ENCODE measurements at places on chromosomes 6 and 20. TPM values are rescaled to one million over a fixed set of nuclear protein-coding genes. Genes with fewer than 3 reads are reported as not detected.

The OXT gene
- total RNA-seq, result not detected

The TNF gene
- not detected for total RNA-seq

The DYNLT2 gene
- total RNA-seq, result not detected

The DDRGK1 gene
- 37.7 TPM for total RNA-seq

The RNF182 gene
- 0.41 TPM for total RNA-seq

The PDE10A gene
- total RNA-seq, result 55.2 TPM

The GDAP1L1 gene
- total RNA-seq, result 0.41 TPM

The CRISP3 gene
- 1.7 TPM for total RNA-seq

The LST1 gene
- not detected for total RNA-seq

The SMLR1 gene
- not detected for total RNA-seq

The MRPL14 gene
- 19.5 TPM for total RNA-seq

The RAET1L gene
- not detected for total RNA-seq

The MICA gene
- total RNA-seq, result 31.7 TPM

The UNC93A gene
- total RNA-seq, result not detected

The UBE2V1 gene
- 45.6 TPM for total RNA-seq

The L3MBTL1 gene
- total RNA-seq, result 25.6 TPM

The ACSS1 gene
- total RNA-seq, result 11.8 TPM

The ADGRB3 gene
- 6.4 TPM for total RNA-seq

The CLVS2 gene
- under 0.01 TPM for total RNA-seq

The RIPOR2 gene
- 59.4 TPM for total RNA-seq

The LY86 gene
- not detected for total RNA-seq

The B4GALT5 gene
- 59.0 TPM for total RNA-seq
